Substantia nigra (tissue), 51 donors: ENCODE measurements at places on chromosomes 5 and 9.
A peak's percentile ranks its signal among the peaks of the same experiment; 100 is the strongest.

- DNase-seq = peak; percentile 10
Observed at GRCh38 chr5:156934450-156935211, 28.4 kb downstream of the TIMD4 start.

DNA sequence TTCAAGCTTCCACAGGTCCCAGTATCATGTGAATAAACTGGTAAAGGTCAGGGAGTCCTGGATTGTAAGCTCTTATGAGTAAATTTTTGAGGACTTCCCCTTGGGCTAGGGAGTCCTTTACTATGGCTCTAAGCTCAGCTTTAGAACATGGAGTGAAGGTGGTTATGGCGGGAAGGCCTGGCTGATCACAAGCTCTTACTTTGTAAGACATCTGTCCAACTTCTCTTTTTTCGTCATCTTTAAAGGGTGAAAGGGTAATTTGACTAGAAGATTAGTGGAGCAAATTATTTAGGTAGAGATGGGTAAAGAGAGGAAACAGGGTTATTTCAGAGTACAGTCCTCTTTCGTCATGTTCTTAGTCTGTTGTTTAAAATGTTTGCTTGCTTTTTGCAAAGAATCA lies 155.4 kb downstream of the AOPEP start:
- DNase-seq = no peak

- no peak for DNase-seq
Observed at GRCh38 chr5:175867587-175868347, 3.6 kb upstream of the CPLX2 start.

- DNase-seq = peak; percentile 35
Observed at GRCh38 chr5:138974227-138975063, 99.3 kb upstream of the LRRTM2 start.

- DNase-seq = no peak
Observed at GRCh38 chr9:4973246-4973645, 11.8 kb upstream of the JAK2 start.

GRCh38 chr9:7245976-7246580 lies 488.3 kb downstream of the KDM4C start:
- DNase-seq = no peak

DNA sequence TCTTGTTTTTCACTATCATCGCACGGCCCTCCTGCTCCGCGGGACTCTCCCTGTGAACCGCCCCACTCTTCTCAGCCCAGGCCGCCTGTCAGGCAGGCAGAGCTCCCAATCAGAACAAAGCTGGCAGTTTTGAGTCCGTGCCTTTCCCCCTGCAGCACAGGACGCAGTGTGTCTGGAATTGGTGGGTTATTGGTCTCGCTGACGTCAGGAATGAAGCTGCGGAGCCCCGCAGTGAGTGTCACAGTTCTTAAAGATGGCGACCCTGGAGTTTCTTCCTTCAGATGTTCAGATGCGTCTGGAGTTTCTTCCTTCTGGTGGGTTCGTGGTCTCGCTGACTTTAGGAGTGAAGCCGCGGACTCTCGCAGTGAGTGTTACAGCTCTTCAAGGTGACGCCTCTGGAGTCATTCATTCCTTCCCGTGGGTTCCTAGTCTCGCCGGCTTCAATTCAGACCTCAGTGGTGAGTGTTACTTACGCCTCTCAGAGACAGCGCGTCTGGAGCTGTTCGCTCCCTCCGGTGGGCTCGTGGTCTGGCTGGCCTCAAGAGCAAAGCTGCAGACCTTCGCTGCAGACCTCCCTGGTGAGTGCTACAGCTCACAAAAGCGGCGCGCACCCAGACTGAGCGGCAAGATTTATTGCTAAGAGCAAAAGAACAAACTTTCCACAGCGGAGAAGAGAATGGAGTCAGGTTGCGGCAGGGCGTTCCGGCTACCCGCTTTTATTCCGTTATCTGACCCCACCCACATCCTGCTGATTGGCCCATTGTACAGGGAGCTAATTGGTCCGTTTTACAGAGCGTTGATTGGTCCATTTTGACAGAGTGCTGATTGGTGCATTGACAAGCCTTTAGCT lies 7.4 kb downstream of the ZDHHC11B start:
- no peak for DNase-seq

DNA sequence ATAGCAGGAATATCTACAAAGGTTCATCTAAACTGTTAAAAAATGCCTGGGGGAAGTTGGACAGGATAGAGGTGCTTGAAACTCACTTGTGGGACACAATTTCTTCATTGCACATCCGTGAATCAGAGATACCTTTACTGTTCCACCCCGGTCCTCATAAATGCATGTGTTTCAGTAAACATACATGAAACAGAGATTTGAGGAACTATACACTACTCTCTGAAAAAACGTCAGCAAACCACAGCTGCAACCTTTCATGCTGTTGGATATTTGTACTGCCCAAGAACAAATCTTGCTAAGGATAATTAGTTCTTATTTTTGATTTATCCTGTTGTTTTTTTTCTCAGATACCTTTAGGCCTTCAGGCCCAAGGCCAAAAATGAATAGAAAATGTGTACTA lies 337.3 kb downstream of the KDM4C start:
- no peak for DNase-seq

DNA sequence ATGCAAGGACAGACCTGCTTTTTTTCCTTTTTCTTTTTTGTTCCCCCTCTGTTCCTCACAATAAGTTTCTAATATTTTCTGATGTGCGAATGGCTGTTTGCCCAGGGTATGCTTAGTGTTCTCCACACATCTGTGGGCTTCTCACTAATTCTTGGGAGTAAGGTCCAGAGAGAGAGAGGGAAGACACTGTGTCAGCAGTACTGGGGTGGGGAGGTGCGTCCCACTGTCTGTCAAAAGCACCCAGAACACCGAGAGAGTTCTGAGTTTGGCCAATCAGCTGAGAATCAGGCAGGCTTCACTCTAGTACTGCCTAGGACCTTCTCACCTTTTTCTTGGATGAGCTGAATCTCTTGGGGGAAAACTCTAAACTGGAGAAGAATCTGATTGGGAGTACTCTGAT lies 61.8 kb downstream of the ELL2 start:
- DNase-seq = no peak

GRCh38 chr9:131282688-131283422 lies 6.5 kb upstream of the FAM78A start:
- DNase-seq = no peak

- DNase-seq = no peak
Observed at GRCh38 chr9:116280529-116280928, 126.9 kb downstream of the PAPPA start.

- DNase-seq = no peak
Observed at GRCh38 chr5:90528601-90529193, 687 bp downstream of the LYSMD3 start.

DNA sequence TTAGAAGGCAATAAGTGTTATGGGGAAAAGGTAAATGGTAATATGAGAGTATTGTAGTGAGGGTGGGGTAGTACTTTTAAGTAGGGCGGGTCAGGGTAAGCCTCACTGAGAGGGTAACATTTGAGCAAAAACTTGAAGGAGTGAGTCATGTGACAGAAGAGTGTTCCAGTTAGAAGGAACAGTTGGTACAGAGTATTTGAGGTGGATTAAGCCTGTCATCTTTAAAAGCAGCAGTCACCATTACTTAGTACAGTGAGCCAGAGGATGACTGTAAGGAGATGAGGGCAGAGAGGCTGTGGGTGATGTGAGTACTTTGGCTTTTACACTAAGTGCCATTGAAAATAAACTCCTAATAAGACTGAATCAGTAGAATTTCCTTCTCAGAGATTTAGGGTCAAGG lies 54.8 kb downstream of the UBAP1 start:
- DNase-seq = no peak

- peak; percentile 8 for DNase-seq
Observed at GRCh38 chr9:84271531-84271900, 69.0 kb downstream of the SLC28A3 start.

- DNase-seq = no peak
Observed at GRCh38 chr5:160378330-160378729, 7.9 kb upstream of the C1QTNF2 start.

DNA sequence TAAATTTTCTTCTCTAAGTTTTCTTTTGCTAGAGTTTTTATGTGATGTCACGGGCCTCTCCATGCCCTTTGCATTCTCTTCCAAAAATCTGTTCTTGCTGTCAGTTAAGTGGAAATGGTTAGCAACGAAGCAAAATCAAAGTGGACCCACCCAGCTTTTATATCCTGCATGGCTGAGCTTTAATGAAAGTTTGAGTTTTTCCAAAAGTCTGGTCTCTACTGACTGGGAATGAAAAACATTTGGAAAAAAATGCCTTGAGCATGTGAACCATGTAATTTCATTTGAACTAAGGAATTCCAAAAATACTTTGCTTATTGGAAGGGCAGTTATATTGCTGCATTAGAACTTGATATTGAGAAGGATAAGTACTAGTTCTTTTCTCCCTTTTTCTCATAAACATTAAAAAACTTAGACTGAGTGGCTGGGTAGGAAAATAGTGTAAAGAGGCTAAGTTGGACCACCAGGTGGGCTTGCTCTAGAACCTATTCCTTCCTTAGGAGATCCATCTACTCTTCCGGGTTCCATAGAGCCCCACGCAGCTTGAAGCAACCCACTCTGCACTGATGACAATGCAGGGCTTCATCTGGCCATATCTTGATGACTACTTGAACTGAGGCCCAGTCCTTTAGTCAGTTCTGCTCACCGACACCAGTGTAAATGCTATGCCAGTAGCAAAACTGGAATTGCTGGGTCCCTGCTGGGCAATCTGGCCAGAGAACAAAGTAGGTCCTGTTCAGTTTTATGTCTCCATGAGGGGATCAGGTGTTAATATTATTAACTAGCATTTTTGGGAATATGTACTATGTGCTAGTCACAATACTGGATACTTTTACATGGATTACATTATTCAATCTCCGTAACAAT lies 17.4 kb upstream of the RIC1 start:
- no peak for DNase-seq

- DNase-seq = no peak
Observed at GRCh38 chr9:38249587-38250210, 142.8 kb upstream of the ALDH1B1 start.

GRCh38 chr9:91247278-91247677 lies 114.4 kb downstream of the AUH start:
- no peak for DNase-seq

DNA sequence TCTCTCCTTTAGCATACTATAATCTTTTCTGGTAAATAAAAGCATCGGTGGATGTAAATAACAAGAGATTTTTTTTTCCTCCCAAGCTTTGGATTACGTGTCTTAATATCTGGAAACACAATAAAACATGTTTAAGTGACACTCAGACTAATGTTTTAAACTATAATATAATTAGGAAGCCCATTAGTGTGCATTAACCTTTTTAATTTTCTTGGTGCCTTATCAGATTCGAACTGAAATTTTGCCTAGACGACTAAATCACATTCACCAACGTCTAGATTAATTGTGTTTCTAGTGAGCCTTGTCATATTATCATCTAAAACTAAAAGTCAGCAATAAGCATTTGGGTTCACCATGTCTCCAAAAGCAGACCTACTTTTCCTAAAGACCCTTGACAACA lies 110.2 kb downstream of the CDH6 start:
- no peak for DNase-seq

DNA sequence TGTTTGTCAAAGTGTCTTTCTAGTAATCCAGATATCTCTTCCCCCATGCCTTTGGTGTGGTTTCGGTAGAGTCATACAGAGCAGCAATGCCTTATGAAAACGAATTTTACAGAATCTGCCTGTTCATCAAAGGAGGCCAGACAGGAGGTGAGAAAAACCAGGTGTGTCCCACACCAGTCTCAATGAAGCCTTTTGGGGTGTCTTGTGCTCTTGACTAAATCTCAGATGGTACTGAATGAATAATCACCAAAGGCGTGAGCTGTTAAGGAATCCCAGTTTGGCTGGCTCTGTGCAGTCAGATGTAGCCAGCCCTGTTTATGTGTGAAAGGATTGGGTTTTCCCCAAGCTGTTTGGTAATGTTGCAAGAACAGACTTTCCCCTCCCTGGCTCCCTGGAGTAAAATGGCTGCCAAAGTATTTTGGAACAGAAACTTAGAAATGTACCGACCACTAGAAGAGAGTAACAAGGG lies 70.8 kb upstream of the CDKN2B start:
- no peak for DNase-seq

DNA sequence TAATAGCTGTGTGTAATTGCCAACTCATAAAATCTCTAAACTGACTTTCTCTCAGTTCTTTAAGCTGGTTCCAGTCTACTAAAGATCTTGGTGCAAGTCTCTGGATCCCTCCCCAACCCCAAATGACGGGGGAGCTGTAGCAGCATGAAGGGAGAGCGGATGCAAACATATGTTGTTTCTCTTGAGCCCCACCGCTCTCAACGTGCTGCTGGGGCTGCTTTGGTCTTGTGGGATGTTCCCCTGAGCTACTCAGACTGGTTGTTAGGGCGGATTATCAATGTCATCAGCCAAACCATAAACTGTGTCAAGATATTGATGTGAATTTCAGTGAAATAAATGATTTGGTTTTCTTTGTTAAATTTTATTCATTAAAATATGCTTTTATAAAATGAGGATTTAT lies 40.9 kb upstream of the APC start:
- DNase-seq = no peak

GRCh38 chr9:105413525-105413924 lies 34.3 kb upstream of the FSD1L start:
- DNase-seq = no peak

GRCh38 chr9:69674112-69674685 lies 2.0 kb upstream of the APBA1 start:
- DNase-seq = no peak

- DNase-seq = peak; percentile 87
Observed at GRCh38 chr5:81856948-81857928, 106.3 kb upstream of the SSBP2 start.

DNA sequence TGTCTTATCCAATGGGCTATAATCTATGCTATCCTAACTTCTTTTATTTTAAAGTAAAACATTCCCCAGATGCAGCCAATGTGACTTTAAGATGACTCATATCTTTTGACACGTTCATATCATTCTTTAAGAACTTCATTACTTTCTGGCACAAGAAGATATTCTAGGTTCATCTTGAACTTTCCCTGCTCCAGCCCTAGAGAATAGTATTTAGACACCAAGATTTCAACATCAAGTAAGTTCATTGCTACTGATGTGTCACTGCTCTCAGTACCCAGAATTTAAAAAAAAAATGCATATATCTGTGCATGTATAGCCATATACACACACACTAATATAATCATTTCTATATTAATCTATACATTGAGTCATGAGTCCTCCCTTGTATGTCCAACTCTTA lies 175.2 kb downstream of the SAXO1 start:
- no peak for DNase-seq

GRCh38 chr5:32514806-32515205 lies 70.3 kb upstream of the ZFR start:
- DNase-seq = no peak

DNA sequence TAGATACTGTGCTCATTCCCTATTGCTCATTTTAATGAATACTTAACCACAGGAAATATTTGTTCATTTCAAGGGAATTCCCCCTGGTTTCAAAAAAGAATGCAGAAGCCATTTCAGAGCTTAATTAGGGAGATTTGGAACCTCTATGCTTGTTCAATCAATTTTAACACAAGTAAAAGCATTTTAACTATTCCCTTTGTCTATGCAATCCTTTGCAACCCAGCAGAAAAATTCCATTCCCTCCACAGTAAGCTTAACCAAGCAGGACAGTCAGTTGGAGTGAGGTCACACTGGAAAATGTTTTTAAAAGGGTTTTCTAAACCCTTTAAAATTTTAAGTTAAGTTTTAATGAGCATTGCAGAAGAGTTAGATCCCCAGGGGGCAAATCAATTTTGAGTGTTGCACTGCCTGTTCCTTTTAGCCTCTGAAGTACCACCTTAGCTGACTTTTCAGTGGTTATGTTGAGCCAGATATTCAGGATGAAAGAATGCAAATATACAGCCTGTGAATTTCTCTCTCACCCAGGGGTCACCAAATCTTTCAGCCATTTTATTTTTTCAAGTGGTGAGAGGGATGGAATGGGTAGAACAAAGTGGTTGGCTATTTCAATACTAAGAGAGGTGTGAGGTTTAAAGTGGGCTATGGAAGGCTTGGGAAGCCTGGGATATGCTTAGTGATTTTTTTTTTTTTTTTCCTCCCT lies 356.2 kb upstream of the NUDT12 start:
- no peak for DNase-seq
